ENCODE measurements at places on chromosomes 12 and 14.

GRCh38 chr12:11906286-11906935, 164.3 kb upstream of the BCL2L14 start:
- no peak for DNase-seq

- DNase-seq = no peak
Observed at GRCh38 chr14:89268514-89268913, 148.5 kb downstream of the FOXN3 start.

GRCh38 chr14:37588956-37589714, 5.9 kb downstream of the FOXA1 start:
- no peak for DNase-seq

DNA sequence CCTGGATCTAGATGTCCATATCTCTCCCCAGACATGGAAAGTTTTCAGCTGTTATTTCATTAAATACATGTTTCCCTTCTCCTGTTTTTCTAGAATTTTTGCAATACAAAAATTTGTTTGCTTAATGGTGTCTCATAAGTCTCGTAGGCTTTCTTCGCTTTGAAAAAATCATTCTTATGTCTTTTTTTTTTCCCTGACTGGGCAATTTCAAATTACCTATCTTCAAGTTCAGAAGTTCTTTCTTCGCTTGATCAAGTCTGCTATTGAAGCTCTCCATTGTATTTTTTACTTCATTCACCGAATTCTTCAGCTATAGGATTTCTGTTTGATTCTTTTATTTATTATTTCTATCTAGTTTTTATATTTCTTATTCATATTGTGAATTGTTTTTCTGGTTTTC, 130.2 kb upstream of the WSCD2 start:
- no peak for DNase-seq

GRCh38 chr14:94175011-94175745, 1.1 kb downstream of the PPP4R4 start:
- peak; percentile 7 for DNase-seq

GRCh38 chr12:64600164-64600561, 10.1 kb upstream of the RASSF3 start:
- no peak for DNase-seq

DNA sequence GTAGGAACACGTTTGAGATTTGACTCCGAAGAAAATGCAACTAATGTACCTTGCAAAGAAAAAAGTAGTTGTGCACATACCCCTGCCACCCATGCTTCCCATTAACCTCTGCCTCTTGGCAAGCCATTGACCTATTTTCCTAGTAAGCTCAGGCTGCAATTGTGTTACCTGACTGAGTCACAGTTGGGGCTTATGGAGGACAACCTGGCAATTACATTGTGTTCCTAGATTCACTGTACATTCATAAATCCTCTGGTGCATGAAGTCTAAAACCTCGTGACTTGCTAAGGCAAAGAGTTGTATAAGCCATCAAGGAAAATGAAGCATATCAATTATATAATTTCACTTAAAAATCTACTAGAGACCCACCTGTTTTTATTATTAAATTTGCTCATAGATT, 62.0 kb upstream of the DUSP6 start:
- DNase-seq = no peak

- DNase-seq = no peak
Observed at GRCh38 chr12:38983117-38983571, 77.8 kb upstream of the CPNE8 start.

- DNase-seq = no peak
Observed at GRCh38 chr12:99427104-99427503, 220.4 kb upstream of the GARIN6 start.

DNA sequence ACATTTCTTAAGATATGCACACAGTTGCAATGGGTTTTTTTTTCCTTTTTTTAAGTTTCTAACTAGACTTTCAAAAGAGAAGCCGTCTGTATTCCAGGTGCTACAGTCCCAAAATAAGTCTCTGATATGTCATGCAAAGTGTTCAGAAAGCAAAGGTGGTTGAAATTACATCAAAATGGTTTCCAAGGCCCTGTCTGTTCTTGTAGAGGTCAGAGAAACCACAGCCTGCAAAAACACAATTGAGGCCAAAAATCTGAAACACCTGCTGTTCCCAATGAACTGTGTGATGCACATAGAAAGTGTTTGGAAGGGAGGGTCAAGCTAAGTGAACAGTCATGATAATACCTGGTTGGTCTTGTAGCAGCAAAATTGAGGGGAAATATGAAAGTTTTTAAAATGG, 91.0 kb downstream of the VRK1 start:
- DNase-seq = no peak

DNA sequence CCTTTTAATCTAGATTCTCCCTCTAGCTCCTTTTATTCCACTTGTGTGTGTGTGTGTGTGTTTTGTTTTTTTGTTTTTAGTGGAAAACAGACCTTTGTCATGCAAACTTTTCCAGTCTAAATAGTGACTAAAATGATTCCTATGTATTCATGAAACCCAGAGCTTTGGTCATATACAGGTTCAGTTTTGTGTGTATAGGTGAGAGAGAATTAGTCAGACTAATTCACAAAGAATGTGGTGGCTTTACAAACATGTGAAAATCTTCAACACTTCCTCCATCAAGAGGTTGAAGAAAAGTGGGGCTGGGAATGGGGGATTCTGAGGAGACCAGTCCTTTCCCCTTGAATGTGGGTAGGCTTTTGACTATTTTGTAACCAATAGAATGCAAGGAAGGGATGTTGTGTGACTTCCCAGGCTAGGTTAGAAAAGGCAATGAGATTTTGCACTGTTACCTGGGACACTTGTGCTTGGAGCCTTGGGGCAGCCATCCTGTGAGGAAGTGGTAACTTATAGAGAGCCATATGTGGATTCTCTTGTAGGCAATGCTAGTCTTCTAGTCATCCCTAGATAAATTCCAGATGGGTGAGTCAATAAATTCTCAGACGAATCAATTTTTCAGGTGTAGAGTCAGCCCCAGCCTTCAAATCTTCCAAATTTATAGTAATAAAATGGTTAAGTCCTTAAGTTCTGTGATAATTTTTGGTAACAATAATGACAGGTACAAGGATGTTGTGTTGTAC, 236.1 kb downstream of the CEP128 start:
- DNase-seq = no peak

GRCh38 chr12:20262119-20262518, 106.2 kb upstream of the PDE3A start:
- DNase-seq = no peak

GRCh38 chr12:93297032-93297431, 80.7 kb upstream of the NUDT4 start:
- DNase-seq = no peak

- no peak for DNase-seq
Observed at GRCh38 chr12:21538061-21538653, 12.1 kb downstream of the SPX start.

DNA sequence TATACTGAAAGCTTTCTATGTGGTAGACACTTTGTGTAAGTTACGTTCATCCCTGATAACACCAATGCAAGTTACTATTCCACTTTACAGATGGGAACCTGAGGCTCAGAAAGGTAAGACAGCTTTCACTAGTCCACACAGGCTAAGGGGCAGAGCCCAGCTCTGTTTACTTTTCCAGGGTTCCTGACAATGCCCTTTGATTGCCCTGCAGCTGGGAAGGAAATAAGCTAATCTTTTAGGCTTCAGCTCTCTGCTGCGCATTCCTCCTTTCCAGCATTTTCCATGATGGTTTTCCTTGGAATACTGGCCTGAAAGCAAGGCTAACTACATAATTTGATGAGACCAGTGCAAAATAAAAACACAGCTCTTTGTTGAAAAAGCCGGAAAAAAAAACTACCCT, 185.7 kb upstream of the BTG1 start:
- DNase-seq = no peak

- DNase-seq = no peak
Observed at GRCh38 chr12:93587611-93588010, 15.1 kb downstream of the SOCS2 start.

DNA sequence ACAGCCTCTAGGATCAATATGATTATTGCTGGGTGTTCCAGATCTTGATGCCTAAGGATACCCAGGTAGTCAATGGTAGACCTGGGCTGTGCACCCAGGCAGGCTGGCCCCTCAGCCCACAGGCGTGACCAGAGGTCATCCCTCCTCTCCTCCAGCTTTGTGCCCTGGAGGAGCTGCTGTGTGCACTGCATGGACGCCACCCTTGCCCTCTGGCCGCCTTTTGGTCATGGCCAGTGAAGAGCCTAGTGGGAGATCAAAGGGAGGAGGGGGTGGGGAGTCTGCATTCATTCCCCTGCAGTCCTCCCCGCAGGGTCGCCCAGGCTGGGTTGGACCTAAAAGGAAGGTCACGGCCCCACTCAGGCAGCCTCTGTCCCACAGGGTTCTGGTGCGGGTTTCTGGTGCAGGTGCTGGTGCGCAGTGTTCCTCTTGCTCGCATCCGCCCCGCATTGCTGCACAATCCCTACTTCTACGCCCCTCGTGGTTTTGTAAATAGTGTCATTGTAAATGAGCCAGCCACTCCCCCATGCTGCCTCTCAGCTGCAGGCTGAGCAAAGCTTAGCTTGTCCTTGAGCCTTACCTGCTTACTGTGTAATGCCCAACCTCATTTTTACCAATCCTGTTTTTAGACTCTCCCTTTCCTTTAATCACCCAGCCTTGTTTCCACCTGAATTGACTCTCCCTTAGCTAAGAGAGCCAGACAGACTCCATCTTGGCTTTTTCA, 55.3 kb downstream of the PSMA6 start:
- DNase-seq = no peak

GRCh38 chr14:69719501-69719951, 47.4 kb upstream of the SRSF5 start:
- no peak for DNase-seq

- DNase-seq = no peak
Observed at GRCh38 chr12:124568431-124569374, 1.3 kb upstream of the NCOR2 start.

DNA sequence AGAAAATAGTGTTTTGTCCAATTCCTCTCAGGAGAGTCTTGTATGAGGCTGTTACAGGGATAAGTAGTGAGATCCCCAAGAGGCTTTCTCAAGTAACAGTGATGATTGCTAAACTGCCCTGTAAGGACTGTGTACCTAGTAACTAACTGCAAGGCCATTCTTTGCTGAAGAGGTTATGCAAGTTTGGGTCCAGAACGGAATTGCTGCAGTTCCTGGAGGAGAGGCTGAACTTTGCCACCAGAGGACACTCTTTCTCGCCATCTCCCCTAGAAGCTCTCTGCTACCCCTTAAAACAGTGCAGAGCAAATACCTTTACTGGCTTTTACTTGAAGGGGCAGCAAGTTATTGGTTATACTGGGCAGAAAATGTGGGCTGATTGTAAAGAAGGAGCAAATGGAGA, 180.0 kb downstream of the RBM19 start:
- no peak for DNase-seq

- DNase-seq = no peak
Observed at GRCh38 chr12:5280086-5280485, 151.8 kb upstream of the NTF3 start.

DNA sequence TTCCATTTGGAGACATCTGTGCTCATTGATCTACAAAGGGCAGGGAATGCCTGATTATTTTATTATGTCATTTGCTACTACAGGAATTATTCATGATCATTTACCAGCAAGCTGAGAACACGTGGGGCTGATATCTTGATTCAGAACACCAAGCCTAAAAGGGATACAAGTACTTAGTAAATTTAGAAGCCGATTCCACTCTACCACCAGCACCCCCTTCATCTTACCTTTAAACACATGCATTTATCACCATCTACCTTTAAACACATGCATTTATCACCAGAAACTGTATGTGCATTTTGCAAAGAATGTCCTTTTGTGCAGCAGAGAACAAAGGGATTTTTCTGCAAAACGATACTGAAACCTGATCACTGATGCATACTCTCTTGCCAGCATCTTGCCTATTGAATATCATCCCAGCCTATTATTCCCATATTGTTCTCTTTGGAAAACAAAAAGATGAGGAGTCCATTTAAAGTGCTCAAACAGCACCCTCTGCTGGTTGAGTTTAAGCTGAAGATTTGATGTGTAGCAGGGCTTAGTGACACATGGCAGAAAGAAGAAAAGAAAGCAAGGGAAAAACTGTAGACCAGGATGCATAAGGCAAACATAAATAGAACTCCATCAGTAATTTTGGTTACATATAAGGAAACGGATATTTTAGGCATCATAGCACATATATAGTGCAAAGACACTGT, 132.6 kb upstream of the PLEKHG7 start:
- DNase-seq = peak; percentile 27

- DNase-seq = no peak
Observed at GRCh38 chr12:13104409-13104808, 942 bp upstream of the GSG1 start.

DNA sequence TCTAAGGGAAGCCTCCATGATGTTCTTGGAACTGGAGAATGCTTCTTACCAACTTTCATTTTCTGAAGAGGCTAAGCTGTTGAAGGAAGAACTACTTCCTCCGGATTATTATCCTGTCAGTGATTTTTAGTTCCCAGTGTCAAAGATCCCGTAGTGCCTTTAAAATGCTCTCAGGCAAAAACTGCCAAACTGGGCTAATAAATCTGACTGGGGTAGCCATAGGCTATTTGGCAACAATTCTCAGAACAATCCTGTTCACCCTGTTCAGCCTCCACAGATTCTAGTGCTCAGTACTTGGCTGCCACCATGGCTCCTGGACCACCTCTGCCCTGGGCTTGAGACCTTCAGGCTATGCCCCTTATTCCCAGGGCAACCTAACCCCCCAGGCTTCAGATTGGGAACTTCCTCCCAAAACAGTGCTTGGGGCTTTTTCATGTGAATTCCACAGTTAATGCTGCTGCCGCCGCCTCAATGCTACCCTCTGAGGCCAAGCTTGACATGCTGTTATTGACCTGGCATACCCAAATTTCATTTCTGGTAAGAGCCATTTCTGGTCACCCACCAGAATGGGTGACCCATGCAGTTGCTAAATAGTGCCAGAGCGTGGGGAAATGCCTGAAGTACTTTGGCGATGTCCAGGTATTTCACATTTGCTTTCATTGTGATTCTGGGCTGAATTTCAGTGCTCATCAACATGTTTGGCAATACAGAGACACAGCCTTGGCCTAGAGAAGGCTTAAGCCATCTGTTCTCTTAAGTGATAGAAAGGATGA, 110.0 kb upstream of the ARHGAP5 start:
- no peak for DNase-seq

- no peak for DNase-seq
Observed at GRCh38 chr12:103855036-103855712, 14.1 kb upstream of the NT5DC3 start.

DNA sequence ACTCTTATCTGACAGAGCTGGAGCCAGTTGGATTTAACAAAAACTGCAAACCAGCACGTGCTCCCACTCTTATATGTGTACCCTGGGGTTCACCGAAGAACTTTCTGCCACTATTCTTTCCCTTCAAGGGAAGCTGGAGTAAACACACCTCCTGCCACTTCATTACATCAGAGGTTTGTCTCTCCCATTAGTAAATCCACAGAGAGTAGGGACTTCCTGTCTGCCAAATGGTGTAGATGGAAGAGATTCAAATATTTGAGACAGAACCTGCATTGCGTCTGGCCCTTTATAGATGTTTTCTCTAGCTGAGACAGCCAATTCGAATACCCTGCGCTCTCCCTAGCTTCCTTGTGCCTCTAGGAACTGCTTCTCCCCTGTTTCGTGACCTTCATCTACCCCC, 29.1 kb upstream of the AEBP2 start:
- no peak for DNase-seq

- no peak for DNase-seq
Observed at GRCh38 chr12:53174881-53175491, 5.5 kb upstream of the ZNF740 start.

GRCh38 chr12:107780298-107780697, 5.8 kb downstream of the ASCL4 start:
- no peak for DNase-seq

Data from activated CD4-positive, alpha-beta T cell treated with anti-CD3 and anti-CD28 coated beads, Interleukin-2, amount 50 U/mL, for 1 hour (primary cell).